Smooth muscle cell of the pulmonary artery (primary cell): ENCODE measurements at places on chromosomes 2 and 18. TPM values are rescaled to one million over a fixed set of nuclear protein-coding genes. Genes with fewer than 3 reads are reported as not detected.

C2orf72 gene
- 3.3 and 6.3 TPM in 2 replicates for total RNA-seq

CHRNA1 gene
- total RNA-seq = 0.10 and 0.33 TPM in 2 replicates

EFR3B gene
- 0.85 and 2.4 TPM in 2 replicates for total RNA-seq

CFC1 gene
- total RNA-seq = not detected in 2 replicates

TUBA3E gene
- total RNA-seq = not detected in 2 replicates

IL36B gene
- total RNA-seq = not detected in 2 replicates

IWS1 gene
- total RNA-seq = 27.2 and 28.5 TPM in 2 replicates

SMAD2 gene
- 106 and 132 TPM in 2 replicates for total RNA-seq

TCF7L1 gene
- 5.1 and 5.2 TPM in 2 replicates for total RNA-seq

C2orf80 gene
- not detected in 2 replicates for total RNA-seq

IL1A gene
- total RNA-seq = 0.85 and 2.7 TPM in 2 replicates

MYO3B gene
- total RNA-seq = 0.10 and 0.13 TPM in 2 replicates

ZSWIM2 gene
- 0.07 and 0.10 TPM in 2 replicates for total RNA-seq

ATOH8 gene
- total RNA-seq = 22.4 and 30.8 TPM in 2 replicates

SERPINB12 gene
- total RNA-seq = not detected in 2 replicates
